ENCODE measurements at places on chromosomes 4 and X.

DNA sequence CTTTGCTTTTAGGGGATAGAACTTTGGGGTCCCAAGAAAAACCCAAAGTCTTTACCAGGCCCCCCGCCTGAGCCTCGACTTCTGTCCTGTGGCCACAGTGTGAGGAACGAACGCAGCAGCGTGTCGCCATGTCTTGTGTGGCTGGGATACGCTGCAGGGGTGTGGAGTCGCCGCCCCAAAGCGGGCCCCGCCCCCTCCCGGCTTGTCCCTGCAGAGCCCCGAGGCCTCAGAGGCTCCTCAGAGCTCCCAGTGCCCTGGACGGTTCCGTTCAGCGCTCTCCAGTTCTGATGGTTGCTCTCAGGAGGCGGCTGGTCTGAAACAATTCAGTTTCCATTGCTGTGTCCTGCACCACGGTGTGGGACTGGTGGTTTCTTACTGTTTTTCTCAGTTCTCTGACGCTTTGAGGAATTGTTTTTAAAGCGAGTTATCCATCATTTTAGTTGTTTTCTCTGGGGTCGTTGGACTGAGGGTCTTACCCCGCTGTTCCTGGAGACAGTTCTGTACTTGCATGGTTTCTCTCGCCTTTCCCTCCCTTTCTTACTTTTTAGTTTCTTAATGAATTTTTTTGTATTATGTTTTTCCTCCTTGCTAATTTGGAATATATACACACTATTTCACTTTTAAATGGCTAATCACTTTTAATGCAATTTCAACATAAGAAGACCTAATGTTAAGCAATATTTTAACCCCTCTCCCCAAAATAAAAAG lies 1.6 kb upstream of the IDUA start:
- DNase-seq: no peak

DNA sequence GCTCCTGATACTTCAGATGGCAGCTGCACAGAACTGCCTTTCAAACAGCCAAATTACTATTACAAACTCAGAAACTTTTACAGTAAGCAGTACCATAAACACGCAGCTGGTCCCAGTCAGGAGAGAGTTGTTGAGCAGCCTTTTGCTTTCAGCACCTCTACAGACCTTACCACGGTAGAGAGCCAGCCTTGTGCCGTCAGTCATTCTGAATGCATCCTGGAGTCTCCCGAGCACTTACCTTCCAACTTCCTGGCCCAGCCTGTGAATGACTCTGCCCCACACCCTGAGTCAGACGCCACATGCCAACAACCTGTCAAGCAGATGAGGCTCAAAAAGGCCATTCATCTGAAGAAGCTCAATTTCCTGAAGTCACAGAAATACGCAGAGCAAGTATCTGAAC lies 12.4 kb downstream of the ZBTB49 start:
- no peak for DNase-seq

GRCh38 chrX:107324493-107325310 lies 118.3 kb downstream of the DNAAF6 start:
- no peak for DNase-seq

DNA sequence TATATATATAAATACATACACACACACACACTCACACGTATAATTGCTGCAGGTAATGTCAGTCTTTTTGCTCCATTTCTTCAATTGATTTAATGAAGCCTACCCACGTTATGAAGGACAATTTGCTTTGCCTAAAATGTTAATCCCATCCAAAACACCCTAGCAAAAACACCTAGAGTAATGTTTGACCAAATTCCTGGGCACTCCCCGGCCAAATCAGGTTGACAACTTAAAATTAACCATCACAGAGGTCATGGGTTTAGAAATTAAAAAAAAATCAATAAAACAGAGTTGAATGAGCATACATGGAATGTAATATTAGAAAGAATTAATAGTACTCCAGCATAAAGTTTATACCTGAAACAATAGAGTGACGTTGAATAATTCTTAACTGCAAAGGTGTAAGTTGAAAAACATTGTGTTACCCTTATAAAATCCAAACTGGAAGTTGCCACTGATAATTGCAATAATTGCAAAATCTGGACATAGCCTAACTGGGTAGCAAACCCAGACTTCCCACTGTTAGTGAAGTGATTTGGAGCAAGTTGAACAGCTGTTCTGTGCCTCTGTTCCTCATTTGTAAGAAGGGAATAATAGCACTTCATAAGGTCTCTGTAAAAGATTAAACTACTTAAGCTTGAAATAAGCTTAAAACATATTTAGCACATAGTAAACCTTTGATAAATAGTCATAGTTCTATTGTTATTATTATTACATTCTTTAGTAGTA lies 2120.5 kb downstream of the PCDH7 start:
- no peak for DNase-seq

GRCh38 chr4:113407409-113407808 lies 354.1 kb downstream of the CAMK2D start:
- DNase-seq: no peak

DNA sequence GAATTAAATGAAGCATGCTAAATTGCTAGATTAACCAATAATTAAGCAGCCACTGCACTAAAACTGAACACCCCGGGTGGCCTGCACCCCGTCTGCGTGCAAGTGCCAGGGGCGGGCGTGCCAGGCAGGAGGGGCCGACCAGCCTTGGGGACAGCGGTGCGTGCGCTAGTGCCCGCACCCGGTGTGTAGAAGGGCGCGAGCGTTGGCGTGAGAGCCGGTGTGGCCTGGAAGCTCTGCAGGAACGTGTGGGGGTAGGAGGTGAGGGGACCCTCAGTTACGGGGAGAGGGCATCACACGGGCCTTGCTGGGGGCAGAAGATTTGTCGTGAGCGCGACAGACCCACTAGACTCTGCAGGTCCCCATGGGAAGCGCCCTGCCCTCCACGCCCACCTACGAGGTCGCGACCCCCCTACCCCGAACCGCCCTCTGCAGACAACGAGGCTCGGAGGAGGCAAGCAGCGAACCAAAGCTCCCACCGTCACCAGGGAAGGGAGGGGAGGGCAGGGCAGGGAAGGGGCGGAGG lies 105.8 kb downstream of the FAM53A start:
- no peak for DNase-seq

- DNase-seq: no peak
Measured at GRCh38 chr4:61203436-61203790, 3.3 kb downstream of the ADGRL3 start.

DNA sequence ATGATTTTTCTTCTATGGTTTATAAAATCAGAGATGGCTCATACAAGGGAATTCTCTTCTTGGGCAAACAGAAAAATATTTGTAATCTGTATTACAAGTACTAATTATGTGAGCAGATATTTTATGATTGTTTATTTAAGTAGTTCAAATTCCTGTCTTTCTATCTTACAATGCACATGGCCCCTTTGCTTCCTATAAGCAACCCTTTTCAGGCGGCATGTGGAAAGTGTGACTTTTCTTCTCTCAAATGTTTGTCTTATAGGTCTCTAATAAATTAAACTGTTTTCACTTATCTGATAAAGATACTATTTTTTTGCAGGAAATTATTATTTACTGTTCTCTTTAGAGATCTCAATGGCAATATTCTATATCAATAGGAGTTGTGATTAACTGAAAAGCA lies 259.3 kb upstream of the MAGEB18 start:
- DNase-seq: peak; percentile 56

DNA sequence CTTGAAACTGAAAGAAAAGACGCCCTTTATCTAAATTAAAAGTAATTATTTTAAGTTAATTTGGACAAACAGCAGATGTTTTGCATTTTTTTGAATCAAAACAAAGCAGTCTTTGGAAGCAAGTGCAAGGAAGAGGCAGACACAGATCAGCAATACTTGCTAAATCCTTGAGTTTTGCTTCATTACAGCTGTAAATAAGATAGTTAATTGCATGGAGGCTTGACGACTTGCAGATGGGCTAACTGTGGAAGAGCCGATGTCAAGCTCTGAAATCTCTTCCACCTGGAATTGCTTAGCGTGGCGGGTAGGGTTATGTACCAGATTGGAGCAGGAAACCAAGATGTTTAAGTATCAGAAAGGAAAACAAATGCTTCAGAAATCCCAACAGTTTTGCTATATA lies 148.8 kb downstream of the POLA1 start:
- DNase-seq: no peak

DNA sequence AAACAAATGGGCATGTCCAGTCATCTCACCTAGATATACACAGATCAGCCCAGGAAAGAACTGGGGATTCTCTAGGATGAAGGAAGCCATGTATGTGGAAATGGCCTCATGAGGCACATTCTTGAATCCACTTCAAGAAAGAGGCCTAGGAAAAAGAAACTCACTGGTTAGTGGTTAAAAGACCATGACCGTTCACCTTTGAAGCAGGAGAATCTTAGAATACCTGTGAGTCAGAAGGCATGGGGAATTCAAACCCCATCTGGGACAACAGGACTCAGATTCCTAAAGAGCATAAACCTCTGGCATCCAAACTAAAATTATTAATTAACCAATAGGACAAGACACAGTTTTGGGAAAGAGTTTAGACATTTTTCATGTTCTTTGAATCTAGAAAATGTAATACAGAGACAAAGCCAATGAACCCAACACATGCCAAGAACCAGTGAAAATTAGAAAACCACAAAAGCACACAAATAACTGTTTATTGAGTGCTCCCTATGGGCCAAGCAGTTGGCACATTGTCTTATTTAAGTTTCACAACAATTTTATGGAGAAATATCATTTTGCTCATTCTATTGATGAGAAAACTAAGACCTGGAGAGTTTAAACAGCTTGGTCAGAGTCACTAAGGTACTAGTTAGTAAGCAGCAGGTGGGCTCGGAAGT lies 97.5 kb downstream of the NPNT start:
- DNase-seq: no peak

DNA sequence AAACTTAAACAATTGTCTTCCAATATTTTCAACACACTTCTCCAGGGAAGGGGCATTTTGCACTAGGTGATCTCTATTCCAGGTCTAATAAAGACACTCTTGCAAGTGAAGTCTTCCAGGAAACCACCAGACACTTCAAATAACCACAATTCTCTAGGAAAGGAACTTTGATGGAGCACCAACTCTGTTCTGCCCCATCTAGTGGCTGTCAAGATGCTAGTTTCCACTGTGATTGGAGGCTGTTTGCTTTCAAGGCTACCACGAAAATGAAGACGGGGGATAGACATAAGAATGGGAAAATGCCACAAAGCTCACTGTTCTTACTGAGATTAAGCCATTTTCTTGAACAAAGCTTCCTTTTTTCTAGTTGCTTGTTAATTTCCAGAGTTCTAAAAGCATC lies 100.6 kb upstream of the F9 start:
- no peak for DNase-seq

GRCh38 chr4:61129971-61130370 lies 70.2 kb upstream of the ADGRL3 start:
- DNase-seq: no peak

GRCh38 chr4:153987291-153987690 lies 198.4 kb upstream of the SFRP2 start:
- no peak for DNase-seq

DNA sequence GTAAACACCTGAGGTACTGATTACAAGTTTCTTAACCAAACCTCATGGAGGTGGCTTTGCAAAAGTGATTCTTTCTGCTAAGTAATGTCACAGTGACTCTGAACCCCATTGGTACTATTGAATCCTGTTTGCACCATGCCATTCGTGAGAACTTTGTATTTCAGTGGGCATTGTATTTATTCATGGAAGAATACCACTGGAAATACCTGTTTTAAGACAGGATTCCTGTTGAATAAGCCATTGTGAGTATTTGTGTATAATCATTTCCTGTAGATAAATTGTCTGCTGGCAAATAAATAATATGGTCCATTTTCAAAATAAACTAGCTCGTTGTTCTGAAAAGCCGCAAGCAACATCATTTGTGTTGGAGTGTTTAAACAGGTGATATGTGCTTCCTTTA lies 136.4 kb upstream of the GUCY1A1 start:
- peak; percentile 27 for DNase-seq

GRCh38 chr4:79977131-79977840 lies 95.7 kb downstream of the ANTXR2 start:
- no peak for DNase-seq

GRCh38 chrX:74922922-74923543 lies 2.2 kb downstream of the NEXMIF start:
- no peak for DNase-seq

DNA sequence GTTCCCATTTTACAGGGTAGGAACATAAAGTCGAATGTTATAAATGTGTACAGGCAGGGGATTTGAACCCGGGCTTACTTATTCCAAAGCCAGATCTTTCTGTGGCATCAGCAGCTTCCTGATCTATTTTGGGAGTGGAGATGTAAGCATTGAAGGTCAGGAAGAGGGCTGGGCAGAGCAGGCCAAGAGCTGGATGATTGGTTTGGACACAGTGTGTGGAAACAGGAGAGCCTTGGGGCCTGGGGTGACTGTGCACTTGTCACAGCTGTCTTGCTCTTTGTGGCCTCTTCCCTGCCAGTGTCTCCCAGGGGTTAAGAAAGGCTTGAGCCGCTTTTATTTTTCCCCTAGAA lies 127.9 kb upstream of the ENPP6 start:
- DNase-seq: peak; percentile 27

DNA sequence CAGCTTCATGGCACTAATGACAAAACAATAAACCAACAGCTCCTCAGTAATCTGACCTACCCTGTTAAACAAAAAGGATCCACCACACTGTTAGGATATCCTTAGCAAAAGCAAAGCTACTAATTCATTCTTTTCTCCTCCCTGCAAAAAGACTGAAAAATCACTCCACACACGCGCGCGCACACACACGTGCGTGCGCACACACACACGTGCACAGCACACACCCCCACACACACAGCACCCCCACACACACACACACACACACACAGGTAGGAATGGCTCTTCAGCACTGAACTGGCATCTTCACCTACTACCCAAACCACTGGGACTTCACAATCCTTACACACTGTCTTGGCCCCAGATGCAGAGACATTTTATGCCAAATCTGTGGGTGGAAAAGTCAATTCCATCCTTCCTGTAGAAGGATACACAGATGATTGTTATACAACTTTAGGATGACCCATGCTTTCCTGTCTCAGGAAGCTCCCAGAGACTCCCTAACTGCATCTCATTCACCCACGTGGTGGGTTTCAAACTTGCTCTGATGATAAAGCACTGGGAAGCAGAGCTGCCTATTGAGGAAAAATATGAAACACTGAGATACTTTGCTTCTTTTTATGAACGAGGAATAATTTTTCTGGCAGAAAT lies 102.5 kb downstream of the TSPAN5 start:
- DNase-seq: peak; percentile 75

GRCh38 chr4:168666531-168666930 lies 169.7 kb downstream of the PALLD start:
- DNase-seq: no peak

DNA sequence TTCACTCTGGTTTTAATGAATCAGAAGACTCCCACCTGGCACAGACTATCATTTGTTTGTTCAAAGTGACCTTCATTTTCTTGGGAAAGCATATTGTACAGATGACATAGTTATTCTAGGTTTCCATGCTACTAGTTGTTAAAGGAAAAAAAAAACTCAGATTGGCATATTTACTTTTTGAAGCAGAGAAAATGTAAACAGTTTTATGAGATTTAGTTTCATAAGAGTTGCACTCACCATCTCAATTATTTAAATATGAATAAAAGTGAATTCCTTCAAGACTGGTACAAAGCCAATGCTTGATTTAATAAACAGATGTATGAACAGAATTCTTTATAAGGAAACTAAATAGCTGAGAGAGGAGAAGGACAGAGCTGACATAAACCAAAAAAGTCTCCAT lies 280.3 kb upstream of the UGT8 start:
- DNase-seq: no peak

- no peak for DNase-seq
Measured at GRCh38 chr4:112637552-112637866, 566 bp downstream of the LARP7 start.

- DNase-seq: no peak
Measured at GRCh38 chr4:186762361-186762760, 38.7 kb upstream of the FAT1 start.
